ENCODE measurements at places on chromosomes 4 and X.

GRCh38 chr4:96993560-96993959 is 1149.7 kb downstream of the STPG2 start:
- no peak for DNase-seq

DNA sequence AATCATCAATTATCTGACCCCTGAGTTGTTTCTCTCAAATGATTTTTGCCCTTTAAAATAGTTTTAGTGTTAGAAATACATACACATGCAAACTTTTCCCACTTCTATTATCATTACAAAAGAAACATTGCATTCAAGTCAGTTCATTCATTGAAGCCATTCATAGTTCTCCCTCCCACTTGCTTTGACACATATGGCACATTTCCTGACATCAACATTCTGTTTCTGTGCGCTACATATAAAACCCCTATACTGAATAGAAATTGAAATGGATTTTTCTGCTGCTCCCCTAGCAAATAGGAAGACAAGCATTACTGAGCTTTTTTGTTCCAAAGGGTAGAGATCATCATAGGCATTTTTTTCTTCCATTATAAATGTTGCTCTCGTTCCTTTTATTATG is 497.9 kb upstream of the PCDH10 start:
- no peak for DNase-seq

- no peak for DNase-seq
These were observed 345 bp downstream of the SLC6A8 start for GRCh38 chrX:153688071-153688470.

- DNase-seq = no peak
These were observed 229.0 kb downstream of the PPARGC1A start for GRCh38 chr4:23660865-23661264.

DNA sequence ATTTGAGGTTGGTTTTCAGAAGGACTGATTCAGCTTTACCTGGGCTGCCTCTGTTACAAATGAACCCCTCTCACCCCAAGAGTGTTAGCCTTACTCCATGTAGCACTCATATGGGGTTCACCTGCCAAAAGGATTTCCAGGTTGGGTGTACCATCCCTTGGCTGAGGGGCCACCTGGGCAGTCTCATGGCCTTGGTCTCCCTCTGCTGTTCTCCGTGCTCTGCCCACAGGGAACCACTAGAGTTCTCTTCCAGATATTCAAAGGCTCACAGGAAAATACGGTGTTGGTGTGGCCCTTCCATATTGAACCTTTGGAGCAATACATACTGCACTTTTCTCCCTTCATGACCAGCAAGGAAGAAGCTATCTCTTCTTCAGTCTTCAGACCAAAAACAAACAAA is 18.0 kb upstream of the PRDM5 start:
- DNase-seq = no peak

DNA sequence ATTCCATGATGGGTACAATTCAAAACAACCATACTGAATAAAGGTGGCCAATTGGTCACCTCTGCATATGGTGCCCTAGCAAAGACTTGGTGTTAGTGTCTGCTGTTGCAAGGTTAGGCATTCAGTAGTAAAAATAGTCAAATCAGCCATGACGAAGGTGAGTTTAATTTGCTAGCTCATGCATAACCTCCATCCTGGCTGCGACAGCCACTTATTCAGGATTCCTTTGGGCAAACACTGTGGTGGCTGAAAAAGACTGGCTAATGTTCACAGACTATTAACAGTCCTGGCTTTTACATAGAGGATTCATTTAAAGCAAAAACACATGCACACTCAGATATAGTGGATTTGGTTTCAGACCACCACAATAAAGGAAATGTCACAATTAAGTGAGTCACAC is 34.8 kb upstream of the MAP9 start:
- DNase-seq = no peak

Measured in stimulated activated CD8-positive, alpha-beta memory T cell treated with anti-CD3 and anti-CD28 coated beads, Interleukin-2, amount 100 ng/mL, for 1 hour (primary cell).